ENCODE measurements at places on chromosomes 16 and 17.

GRCh38 chr16:87322833-87323726 lies 5.9 kb upstream of the C16orf95 start:
- DNase-seq: no peak

DNA sequence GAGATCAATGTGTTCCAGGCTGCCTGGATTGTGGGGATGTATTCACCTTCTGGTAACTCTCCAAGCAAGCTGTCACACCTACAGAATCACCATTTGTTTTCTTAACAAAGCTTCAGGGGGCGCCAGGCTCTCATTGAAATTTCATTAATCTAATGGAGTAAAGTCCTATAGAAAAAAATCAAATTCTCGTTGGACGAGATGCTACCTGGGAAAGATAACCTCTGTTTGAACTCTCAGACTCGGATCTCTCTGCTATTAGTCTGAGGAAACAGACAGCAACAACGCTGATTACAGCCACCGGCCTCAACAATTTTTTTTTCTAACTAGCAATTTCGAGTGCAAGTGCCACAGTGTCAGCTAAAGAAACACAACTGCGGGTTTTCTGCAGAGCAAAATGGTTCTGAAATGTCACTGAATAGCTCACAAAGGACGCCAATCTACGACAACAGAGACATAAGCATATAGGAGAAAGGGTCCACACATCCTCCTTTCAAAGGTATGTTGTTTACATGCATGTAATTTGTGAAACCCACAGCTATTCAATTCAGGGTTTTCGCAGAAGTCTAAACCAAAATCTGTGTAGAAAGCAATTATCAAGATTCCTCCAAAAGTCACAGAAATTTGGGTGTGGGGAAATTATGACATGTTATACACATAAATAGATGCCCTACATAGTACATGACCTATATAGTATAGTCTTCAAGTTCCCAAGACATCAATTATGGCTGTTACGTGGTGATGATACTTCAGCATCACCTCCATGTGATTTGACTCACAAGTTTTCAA lies 135.8 kb downstream of the SKAP1 start:
- no peak for DNase-seq

- DNase-seq: peak; percentile 41
These were observed 85.0 kb upstream of the DNAJA2 start for GRCh38 chr16:47058295-47059086.

- DNase-seq: no peak
These were observed 25.5 kb downstream of the CBFA2T3 start for GRCh38 chr16:88951501-88951900.

DNA sequence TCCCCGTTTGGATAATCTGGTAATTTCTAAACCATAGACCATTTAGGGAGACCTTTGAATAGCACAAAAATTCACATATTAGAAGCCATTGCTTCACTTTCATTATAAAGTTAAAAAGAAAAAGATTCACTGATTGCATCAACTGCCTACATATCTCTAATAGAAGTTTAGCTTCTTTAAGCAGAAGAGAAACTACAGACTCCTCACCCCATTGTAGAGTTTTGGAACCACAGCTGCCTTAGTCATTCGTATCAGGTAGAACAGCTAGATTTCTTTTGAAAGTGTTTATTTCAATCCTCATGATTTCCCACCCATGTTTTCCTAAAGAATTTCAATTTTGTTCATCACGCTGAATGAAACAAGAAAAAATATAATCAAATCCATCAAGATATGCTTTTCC lies 144.8 kb downstream of the CDH8 start:
- no peak for DNase-seq

- DNase-seq: no peak
These were observed 18.9 kb downstream of the KATNB1 start for GRCh38 chr16:57754354-57755060.

Data from cardiac fibroblast (primary cell).